ENCODE measurements at places on chromosomes 3 and 15.

GRCh38 chr3:141739731-141740130, 1.6 kb downstream of the RNF7 start:
- no peak for DNase-seq

- peak; percentile 29 for DNase-seq
Observed at GRCh38 chr15:55846116-55846707, 103.3 kb upstream of the PRTG start.

GRCh38 chr15:83132861-83133523, 25.5 kb downstream of the TM6SF1 start:
- no peak for DNase-seq

GRCh38 chr3:120081719-120082118, 12.5 kb downstream of the GSK3B start:
- DNase-seq = no peak

- no peak for DNase-seq
Observed at GRCh38 chr3:23831517-23832394, 26.0 kb downstream of the UBE2E1 start.

GRCh38 chr15:58569455-58569854, 137.7 kb downstream of the LIPC start:
- DNase-seq = no peak

DNA sequence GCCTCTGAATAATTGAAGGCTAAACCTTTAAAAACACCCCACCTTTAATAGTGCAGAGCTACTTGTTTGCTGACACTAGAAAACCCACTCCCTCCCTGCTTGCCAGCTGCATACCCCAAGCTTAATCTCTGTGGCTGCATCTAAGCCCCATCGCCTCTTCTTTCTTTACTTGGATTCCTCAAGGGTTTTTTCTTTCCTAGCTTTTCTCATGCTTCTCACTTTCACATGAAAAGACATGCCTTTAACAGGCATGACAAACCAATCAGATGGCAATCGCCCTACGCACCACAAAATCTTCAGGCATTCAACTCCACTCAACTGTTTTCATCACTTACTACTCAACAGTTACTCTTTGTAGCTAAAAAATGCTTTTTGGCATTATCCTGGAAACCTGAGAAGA, 77.5 kb downstream of the PLD1 start:
- no peak for DNase-seq

GRCh38 chr3:13085081-13085845, 12.0 kb upstream of the IQSEC1 start:
- DNase-seq = no peak

GRCh38 chr3:22969276-22969675, 233.9 kb upstream of the UBE2E2 start:
- DNase-seq = no peak

- no peak for DNase-seq
Observed at GRCh38 chr3:192170659-192171058, 556.7 kb downstream of the FGF12 start.

DNA sequence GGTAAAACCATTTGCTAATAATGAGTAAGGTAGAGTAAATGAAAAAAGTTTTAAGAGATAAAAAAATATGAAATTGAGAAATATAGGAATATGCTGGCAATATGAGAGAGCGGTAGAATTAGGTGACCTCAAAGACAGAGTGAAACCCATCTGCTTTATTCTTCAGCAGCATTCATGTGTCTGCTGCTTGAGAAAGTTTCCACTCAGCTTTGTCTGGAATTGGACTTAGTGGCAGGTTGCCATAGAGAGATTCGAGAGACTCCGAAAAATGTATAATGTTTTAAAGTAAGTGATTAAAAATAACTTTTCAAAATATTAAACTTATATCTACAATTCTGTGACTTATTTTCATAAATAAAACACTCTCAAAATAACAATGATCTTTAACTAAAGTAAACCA, 5.0 kb downstream of the SUCNR1 start:
- no peak for DNase-seq

DNA sequence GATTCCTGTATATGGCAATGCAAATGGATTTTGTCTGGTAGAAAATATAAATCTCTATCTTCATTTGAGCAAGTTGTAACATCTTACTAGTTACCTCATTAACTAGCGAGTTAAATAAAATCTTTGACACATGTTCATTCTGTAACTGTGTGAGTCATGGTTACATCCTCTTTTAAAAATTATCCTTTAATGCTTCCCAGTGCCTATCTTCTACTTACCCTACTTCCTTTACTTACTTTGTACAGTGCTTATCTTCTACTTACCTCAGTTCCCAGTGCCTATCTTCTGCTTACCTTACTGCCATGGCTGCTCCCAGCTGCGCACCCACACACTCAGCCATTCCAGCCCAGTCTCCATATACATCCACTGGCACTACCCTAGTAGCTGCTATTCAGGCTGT, 71.9 kb upstream of the GOLGA8B start:
- DNase-seq = no peak

- DNase-seq = peak; percentile 54
Observed at GRCh38 chr3:88149101-88149508, 654 bp upstream of the C3orf38 start.

- DNase-seq = no peak
Observed at GRCh38 chr3:72791161-72791560, 57.1 kb downstream of the SHQ1 start.

- DNase-seq = no peak
Observed at GRCh38 chr3:52574056-52574965, 37.9 kb downstream of the UQCC5 start.

DNA sequence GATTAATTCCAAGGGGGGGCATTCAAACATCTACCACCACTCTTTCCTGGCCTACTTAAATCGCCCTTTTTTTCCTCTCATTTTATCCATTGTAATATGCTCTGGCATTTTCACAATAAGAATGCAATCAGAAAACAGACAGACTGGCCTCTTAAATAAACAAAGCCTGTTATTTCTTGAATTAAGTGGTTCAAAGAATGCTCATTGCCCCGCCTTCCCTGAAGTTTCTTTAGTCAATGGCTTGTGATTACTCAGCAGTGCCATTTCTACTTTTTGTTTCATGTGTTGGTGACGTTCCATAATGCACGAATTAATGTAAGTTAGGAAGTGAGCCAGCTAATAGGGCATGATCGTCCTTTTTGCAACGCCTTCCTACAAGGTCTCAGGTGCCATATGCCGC, 68.0 kb downstream of the FBN1 start:
- no peak for DNase-seq

GRCh38 chr3:23805633-23806533, at the start of gene UBE2E1:
TSS of gene UBE2E1 (plus strand) at chr3:23805955. CDS start at chr3:23807270, 1,315 bp downstream.
- peak; percentile 42 for DNase-seq

DNA sequence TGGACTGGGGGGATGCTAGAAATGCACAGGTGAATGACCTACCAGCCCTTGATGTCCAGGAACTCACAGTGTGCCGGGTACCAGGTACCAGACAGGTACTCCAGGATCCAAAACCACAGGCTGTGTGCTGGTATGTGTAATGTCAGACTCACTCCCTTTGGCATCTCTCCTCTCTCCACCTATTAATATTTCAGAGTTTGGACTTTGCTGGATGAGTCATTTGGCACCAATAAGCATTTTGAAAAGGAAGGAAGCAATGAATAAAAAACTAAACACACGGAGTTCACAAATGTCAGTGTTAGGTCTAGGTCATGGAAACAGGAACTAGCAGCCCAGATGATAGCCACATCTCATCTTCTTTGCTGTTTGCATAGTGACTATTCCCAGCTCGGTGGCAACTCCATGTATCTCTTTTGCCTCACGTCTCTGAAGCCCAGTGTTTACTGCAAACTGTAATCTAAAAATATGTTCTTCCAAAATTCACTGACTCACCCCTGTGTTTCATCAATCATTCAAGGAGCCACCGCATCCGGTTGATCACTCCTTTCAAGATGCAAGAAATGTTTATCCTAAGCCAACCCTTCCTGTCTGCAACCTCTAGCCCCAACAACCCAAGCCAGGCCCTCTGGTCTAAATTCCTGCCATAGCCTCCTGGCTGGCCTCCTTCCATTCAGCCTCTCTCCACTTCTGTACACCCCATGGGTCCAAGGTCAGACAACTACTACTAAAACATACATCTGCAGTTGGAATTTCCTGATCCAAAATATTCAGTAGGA, 8.4 kb downstream of the ITGB5 start:
- peak; percentile 96 for DNase-seq

DNA sequence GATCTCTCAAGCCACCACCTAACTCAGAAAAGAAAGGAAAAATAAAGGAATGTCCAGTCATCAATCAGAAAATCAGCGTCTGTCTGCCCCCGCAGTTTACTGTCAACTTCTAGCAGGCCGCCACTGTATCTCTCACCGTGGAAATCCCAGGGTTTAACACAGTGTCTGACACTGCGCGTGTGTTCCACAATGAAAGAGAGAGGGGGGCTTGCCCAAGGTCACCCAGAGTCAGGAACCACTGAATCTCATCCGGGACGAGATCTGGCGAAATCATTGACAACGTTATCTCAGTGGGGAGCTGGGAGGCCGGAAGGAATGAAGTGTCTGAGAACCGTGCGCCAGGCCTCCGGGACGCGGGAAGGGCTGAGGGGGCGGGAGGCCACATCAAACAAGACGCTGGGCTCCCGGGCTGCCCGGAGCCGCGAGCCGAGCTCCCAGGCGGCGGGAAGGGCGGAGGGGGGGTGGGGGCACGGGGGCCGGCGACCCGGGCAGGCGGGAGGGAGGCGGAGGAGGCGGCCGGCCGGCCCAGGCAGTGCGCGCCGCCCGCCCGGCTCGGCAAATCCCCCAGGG, 2.2 kb upstream of the HES1 start:
- no peak for DNase-seq

DNA sequence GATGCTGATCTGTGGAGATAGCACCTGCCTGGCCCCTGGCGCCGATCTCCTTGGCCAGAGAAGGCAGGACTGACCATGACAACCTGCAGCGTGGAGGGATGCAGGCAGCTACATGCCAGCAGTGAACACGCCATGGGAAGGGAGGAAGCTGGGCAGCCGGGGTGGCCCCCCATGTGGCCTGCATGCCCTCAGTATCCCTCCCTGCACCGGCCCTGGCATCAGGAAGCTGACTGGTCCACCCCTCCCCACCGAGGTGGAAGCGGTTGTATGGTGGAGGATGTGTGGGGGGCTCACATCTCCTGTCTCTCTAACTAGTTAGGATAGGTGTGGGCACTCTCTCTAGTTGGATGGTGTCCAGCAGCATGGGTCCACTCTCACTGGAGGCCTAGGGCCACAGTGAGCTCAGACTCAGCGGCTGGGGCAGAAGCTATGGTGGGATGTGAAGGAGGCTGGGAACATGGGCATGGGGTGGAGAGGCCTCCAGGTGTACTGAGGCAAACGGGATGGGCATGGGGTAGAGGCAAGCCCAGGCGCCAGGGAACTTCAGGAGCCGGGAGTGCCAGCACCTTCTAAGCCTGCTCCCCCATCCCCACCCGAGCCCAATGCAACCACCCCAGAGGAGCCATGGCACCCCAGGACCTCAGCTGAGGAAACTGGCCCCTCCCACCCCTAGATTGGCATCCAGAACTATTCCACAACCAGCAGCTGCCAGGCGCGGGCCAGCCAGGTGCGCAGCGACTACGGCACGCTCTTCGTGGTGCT, 1.8 kb upstream of the ABTB1 start:
- DNase-seq = no peak

DNA sequence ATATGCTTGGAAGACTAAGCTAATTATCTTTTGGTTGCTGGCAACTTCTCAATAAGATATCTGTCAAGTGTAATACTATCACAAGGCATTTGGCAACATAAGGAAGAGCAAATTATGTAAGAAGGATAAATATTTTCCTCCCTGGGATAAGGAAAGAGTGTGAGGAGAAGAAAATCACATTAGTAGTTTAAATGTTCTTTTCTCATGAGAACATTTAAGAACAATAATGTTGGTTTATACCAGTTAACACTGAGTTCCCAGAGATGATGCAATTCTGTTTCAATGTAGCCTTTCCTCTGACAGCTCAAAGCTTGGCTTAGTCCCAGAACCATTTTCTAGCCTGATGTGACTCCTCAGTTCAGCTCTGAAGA, 66.1 kb upstream of the NPHP3 start:
- DNase-seq = no peak

GRCh38 chr3:13709706-13710105, 160.8 kb downstream of the FBLN2 start:
- DNase-seq = no peak

GRCh38 chr3:81300324-81300927, 461.0 kb downstream of the GBE1 start:
- DNase-seq = no peak

GRCh38 chr15:68252925-68253534, 23.5 kb upstream of the CLN6 start:
- no peak for DNase-seq

DNA sequence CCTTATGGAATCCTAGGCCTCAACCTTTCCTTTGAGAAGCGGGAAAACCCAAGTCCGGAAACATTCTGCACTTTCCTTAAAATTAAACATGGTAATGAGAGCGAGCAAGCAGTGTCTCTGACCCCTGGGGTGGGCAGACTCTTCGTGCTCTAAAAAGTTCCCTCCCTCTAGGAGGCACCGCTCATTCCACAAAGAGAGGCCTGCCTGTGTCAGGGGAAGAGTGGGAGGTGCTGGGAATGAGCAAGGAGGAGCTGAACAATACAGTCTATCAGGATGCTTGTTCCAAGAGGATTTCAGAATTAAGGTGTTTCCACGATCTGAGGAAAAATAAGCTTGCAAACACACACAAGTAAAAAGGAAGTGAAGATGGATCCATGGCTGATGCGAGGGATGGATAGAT, 6.0 kb upstream of the RLBP1 start:
- DNase-seq = no peak

DNA sequence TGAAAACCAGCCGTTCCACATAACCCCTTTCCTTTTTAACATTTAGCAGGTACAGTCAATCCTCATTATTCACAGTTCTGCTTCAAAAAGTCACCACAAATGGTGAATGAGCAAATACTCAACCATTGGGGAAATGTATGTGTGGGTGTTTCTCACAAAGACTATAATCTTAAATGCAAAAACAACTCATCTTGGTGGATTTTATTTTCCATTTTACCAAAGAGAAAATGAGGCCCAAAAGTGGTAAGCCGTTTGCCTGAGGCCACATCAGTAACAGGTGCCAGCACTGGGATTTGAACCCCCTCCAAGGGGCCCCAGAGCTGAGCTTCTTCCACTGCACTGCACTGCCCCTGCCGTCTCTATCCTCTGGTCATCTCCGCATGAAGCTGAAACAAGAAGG, 208.8 kb downstream of the OSBPL10 start:
- DNase-seq = no peak

- DNase-seq = peak; percentile 91
Observed at GRCh38 chr3:11288786-11289637, 16.8 kb downstream of the ATG7 start.

DNA sequence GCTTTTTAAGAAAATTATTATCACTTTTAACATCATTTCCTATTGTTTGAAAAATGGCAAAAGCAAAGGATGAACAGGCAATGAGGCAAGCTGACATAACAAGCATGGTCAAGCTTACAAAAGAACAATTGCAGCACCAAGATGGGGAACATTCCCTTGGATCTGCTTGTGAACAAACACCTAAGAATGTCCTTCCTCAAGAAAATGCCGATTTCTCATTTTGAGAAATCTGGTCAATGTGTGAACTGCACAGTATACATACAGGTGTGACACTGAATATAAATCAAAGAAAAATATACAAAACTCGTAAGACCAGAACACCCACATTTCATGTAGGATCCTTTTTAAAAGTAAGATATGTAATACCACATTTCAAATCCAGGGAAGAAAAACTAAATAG, 58.9 kb downstream of the LRRFIP2 start:
- no peak for DNase-seq

All from HS-27A (cell line).